ENCODE measurements at places on chromosomes 1 and 21.

DNA sequence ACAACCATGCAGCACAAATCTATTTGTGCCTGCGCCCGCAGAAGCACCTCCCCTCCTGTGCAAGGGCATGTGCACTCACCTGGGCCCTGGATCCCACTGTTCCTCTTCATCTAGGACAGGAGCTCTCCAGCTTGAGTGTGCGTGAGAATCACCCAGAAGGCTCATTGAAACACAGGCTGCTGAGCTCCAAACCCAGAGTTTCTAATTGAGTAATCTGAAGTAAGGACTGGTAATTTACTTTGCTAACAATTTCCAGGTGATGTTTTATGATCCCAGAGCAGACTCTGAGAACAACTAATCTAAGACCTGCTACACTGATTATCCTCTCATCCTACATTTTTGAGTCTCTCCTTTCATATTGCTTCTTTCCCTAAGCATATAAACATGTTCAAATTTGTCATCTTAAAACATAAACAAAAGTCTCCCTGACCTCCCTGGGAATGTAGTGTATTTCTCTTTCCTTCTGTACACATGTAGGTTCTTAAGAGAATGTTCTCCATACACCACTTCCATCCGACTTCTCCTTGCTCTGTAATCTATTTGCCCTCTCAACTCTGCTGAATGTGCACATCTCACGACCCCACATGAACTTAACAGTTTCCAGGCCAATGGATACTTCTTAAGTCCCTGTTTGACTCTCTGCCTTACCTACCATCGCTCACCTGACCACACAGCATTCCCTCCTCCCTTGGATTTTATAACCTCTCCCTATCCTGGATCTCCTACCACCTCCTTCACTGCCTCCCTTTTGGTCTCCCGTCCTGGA lies 522.5 kb downstream of the SMYD3 start:
- DNase-seq, result no peak
- H3K36me3 ChIP-seq, result no peaks in the 10 kb centered on the region
- H3K27me3 ChIP-seq, result no peaks in the 10 kb centered on the region
- peaks cover 14% of the 10 kb centered on the region for H3K4me1 ChIP-seq
- H3K27ac ChIP-seq, result no peak overlapping the region
- no peak overlapping the region for H3K4me3 ChIP-seq

GRCh38 chr21:29342363-29342957 lies 43.7 kb downstream of the BACH1 start:
- no peaks in the 10 kb centered on the region for H3K27me3 ChIP-seq
- no peak for DNase-seq
- peaks cover 21% of the 10 kb centered on the region for H3K4me1 ChIP-seq

GRCh38 chr1:181809991-181810545 lies 251.4 kb downstream of the ZNF648 start:
- H3K4me3 ChIP-seq, result no peak overlapping the region
- H3K4me1 ChIP-seq, result no peaks in the 10 kb centered on the region
- no peaks in the 10 kb centered on the region for H3K36me3 ChIP-seq
- H3K27ac ChIP-seq, result no peak overlapping the region

GRCh38 chr21:36408568-36408967 lies 23.4 kb downstream of the CHAF1B start:
- no peaks in the 10 kb centered on the region for H3K4me1 ChIP-seq
- no peak overlapping the region for H3K27ac ChIP-seq
- peaks cover 13% of the 10 kb centered on the region for H3K36me3 ChIP-seq
- H3K4me3 ChIP-seq, result no peak overlapping the region
- no peak for DNase-seq

DNA sequence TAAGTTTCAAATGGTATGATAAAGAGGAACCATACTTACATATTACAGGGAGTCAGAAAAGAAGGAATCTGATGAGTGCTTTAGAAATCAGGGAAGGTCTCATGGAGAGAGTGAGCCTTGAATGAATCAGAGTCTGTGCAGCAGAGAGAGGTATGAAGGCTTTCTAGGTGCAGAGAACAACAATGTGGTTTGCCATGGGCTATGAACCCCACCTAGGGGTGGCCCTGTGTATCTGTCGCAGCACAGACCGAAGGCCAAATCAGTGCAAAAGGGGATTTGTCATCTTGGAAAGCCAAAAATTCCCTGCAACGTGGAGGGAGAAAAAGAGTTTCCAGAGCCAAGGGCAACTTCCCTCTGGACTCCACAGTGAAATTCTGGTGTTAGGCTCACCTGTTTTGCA lies 3.5 kb downstream of the PAPPA2 start:
- no peak overlapping the region for H3K4me3 ChIP-seq
- no peak overlapping the region for H3K27ac ChIP-seq
- DNase-seq, result peak; percentile 1
- no peaks in the 10 kb centered on the region for H3K27me3 ChIP-seq

DNA sequence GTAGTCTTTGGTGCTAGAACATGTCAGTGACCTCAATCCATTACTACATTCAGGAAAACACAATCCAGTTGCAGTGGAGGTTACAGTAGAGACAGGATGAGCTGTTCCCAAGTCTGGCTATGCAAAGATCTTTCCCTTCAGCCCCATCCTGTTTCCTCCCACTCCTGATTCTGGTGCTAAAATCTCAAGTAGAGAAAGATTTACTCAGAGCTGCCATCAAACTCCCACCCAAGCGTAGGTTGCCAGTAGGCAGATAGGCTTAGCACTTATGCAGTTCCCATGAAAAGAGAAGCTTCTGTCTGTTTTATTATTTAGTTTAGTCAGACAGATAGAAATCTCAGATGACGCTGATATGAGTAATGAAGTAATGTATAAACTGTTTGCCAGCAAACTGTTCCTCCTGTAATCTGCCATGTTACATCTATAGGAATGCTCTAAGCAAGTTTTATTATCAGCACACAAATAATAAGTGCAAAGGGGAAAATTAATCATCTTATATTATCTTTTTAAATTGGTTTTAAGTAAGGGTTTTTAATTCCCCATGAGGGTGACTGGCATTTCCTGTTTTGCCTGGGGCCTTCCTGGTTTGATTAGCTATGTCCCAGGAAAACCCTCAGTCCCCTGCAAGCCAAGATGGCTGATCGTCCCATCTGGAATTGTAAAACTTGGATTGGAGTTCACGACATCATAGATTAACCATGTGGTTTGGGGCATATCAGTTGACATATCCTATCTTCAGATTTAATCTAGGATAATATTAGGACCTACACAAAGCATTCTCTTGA lies 188.3 kb upstream of the PALMD start:
- no peaks in the 10 kb centered on the region for H3K36me3 ChIP-seq
- H3K4me1 ChIP-seq, result peaks cover 18% of the 10 kb centered on the region
- H3K4me3 ChIP-seq, result peak overlapping the region; percentile 48
- no peaks in the 10 kb centered on the region for H3K27me3 ChIP-seq
- peak overlapping the region; percentile 75 for H3K27ac ChIP-seq
- DNase-seq, result peak; percentile 38
